Stimulated activated CD4-positive, alpha-beta T cell treated with anti-CD3 and anti-CD28 coated beads, Interleukin-15, amount 100 ng/mL, for 48 hours (primary cell): ENCODE measurements at places on chromosomes 12 and 14.

- DNase-seq = no peak
These were observed 363.4 kb upstream of the GARIN6 start for GRCh38 chr12:99284161-99284560.

- no peak for DNase-seq
These were observed 45.4 kb downstream of the SYNE3 start for GRCh38 chr14:95471016-95471415.

DNA sequence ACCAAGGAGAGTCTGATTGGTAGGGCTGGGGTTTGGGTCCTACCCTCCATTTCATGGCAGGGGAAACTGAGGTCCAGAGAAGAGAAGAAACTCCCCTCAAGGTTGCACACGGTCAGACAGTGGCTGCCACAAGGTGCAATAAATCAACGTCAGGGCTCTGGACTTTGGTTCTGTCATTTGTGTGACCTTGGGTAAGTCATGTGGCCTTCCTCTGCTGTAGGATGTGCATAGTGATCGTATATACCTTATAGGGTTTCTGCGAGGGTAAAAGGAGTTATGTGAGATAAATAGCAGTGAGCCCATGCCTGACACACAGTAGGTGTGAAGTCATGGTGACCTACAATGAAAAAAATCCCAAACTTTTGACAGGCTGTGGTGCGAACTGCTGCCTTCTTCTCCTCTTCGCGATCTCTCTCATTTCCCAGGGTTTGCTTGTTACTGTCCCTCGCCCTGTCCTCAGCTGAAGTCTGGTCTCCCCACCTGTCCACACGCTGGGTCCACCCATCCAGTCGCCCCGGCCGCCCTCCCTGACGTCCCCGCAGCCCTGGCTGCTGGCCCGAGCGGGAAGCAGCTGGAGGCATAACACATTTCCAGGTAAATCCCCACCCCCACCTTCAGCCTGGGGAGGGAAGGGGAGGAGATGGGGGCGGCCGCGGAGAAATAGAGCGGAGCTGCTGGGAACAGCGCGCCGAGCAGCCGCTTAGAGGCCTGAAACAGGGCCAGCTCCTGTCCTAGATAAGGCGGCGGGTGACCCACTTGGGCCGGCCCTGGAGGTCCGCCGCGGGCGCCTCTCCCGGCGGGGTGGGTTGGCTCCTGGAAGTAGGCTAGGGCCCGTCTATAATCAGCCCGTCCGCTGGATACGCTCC lies 1.8 kb upstream of the FAM222A start:
- no peak for DNase-seq

GRCh38 chr14:76514213-76514998 lies 138.5 kb downstream of the ESRRB start:
- no peak for DNase-seq

DNA sequence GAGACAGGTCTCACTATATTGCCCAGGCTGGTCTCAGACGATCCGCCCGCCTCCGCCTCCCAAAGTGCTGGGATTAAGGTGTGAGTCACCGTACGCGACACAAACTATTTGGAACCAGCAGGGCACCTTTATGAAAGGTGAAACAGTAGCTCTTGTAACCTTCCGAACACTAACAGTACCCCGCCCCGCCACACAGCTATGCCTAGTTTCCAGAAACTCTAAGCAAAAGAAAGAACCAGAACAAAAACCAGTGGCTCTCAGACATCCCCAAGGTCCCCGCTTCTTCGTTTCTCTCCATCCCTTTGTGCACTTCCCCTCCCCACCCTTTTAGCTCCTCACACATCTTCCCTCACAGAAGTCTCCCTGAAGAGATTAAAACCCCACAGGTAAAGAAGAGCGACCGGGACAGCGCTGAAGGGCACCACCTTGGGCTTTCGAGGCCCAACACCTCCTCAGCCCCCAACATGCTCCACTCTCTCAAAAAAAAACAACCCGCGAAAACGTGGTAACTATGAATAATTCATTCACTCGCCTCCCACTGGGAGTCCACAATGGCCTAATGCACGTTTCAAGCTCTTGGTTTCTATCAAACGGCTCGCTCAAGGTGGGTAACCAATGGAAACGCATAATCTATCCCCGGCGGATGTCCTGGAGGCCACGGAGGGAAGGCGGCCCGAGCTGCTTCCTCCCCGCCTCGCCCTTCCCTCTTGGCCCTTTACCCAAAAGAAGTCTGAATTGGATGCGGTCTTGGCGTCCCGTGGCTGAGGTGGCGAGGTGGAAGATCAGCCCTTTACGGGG lies 877 bp downstream of the BAG5 start:
- DNase-seq = no peak

DNA sequence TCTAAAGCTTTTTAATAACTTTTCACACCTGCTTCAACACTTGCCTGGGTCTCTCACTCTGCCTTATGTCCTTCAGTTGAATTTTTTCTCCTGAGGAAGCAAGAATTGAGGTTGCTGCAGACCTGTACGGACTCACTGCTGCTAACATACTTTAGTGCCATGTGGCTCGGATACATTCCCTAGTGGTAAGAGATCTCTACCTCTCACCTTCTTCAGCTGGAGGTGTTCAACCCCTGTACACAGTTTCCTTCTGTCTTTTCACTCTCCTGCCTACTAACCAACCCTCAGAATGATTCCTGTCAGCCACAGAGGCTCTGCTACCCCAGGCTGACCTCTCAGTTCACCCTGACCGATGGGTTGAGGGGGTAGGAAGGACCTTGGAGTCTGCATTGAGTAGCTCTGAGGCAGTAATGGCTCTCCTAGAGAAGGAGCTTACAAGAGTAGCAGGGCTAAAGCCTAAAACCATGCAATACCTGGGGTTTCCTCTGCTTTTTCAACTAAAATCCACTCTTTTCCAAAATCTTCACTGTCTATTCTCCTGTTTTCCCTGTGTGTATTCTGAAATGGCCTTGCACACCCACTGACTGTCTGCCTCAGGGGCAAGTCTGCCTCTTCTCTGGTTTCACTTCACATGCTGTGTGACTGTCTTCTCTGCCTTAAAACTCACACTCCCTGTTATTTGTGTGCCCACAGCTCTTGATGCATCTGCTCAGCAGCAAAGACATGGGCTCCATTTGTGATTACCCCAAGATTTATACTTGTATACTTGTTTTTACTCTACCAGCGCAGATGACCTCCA lies 14.0 kb upstream of the DHRS2 start:
- no peak for DNase-seq
